B cell (primary cell): ENCODE measurements at places on chromosomes 16 and 17. TPM values are rescaled to one million over a fixed set of nuclear protein-coding genes. Genes with fewer than 3 reads are reported as not detected.

KCNH6 gene
- total RNA-seq = not detected in 2 replicates

SRCIN1 gene
- total RNA-seq = 0.44 and 0.66 TPM in 2 replicates

FGF11 gene
- 2.8 and 4.6 TPM in 2 replicates for total RNA-seq

KRT40 gene
- not detected in 2 replicates for total RNA-seq

SEZ6L2 gene
- not detected in 2 replicates for total RNA-seq

SGSH gene
- total RNA-seq = 83.7 and 93.6 TPM in 2 replicates

GPRC5C gene
- total RNA-seq = 0.53 and 1.1 TPM in 2 replicates

SCIMP gene
- 87.3 and 87.4 TPM in 2 replicates for total RNA-seq

SOCS3 gene
- total RNA-seq = 39.8 and 41.8 TPM in 2 replicates

CD300E gene
- total RNA-seq = 0.10 TPM in 1 of 2 replicates, not detected in the other

C17orf78 gene
- not detected in 2 replicates for total RNA-seq

SHISA9 gene
- 0.07 and 0.19 TPM in 2 replicates for total RNA-seq

EFCAB5 gene
- 2.3 and 3.0 TPM in 2 replicates for total RNA-seq

RND2 gene
- total RNA-seq = 0.44 and 1.2 TPM in 2 replicates

GFAP gene
- not detected in 2 replicates for total RNA-seq

SLFN12L gene
- 3.7 and 3.8 TPM in 2 replicates for total RNA-seq

HASPIN gene
- total RNA-seq = 2.4 and 3.1 TPM in 2 replicates

ZNF205 gene
- total RNA-seq = not detected in 2 replicates

SLFN14 gene
- total RNA-seq = not detected in 2 replicates

MYH11 gene
- total RNA-seq = 0.05 and 0.15 TPM in 2 replicates

AGRP gene
- not detected in 2 replicates for total RNA-seq

HOXB8 gene
- not detected in 2 replicates for total RNA-seq
